Thoracic aorta (tissue), 2 donors: ENCODE measurements at places on chromosomes 5 and 9. TPM values are rescaled to one million over a fixed set of nuclear protein-coding genes. Genes with fewer than 3 reads are reported as not detected.

LHFPL2 gene
- total RNA-seq = 30.1 TPM

TMEM171 gene
- total RNA-seq = not detected

DMRT3 gene
- not detected for total RNA-seq

TARS1 gene
- 74.1 TPM for total RNA-seq

SLC6A3 gene
- total RNA-seq = not detected

ELAVL2 gene
- total RNA-seq = not detected

ZNF454 gene
- total RNA-seq = 2.2 TPM

POLR1E gene
- 15.0 TPM for total RNA-seq

TBCA gene
- 70.0 TPM for total RNA-seq

INSL6 gene
- not detected for total RNA-seq

CARD6 gene
- 21.6 TPM for total RNA-seq

SHROOM1 gene
- total RNA-seq = 15.4 TPM

WWC1 gene
- total RNA-seq = not detected

GRCh38 chr5:63164838-63165535, 586.4 kb downstream of the LRRC70 start:
- DNase-seq = no peak

DNA sequence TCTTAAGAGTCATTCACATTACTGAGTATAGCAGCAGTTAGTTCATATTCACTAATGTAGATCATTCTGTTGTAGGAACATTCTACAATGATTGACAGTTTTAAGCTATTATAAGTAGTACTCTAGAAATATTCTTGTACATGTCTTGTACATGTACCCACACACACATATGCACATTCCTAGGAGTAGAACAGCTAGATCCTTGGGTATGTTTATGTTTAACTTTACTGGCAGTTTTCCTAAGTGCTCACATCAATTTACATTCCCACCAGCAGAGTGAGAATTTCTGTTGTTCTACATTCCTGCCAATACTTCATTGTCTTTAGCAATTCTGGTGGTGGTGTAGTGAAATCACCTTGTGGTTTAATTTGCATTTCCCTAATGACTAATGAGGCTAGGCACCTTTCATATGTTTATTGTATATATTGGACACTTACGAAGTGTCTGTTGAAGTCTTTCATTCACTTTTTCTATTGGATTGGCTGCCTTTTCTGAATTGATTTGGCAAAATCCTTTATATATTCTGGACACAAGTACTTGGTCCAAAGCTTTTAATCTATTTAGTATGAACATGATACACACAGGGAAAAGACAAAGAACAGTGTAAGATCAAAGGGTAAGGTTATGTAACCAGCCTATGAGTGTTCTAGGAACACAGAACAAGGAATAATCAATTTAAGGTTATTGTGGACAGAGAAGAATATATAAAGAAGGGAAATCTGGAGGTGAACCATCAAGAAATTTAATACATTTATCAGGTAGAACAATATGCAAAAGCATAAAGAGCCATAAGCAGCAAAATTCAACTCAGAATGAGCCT, 95.6 kb downstream of the MLLT3 start:
- no peak for DNase-seq

GRCh38 chr5:100165309-100165708, 369.9 kb upstream of the FAM174A start:
- no peak for DNase-seq

DNA sequence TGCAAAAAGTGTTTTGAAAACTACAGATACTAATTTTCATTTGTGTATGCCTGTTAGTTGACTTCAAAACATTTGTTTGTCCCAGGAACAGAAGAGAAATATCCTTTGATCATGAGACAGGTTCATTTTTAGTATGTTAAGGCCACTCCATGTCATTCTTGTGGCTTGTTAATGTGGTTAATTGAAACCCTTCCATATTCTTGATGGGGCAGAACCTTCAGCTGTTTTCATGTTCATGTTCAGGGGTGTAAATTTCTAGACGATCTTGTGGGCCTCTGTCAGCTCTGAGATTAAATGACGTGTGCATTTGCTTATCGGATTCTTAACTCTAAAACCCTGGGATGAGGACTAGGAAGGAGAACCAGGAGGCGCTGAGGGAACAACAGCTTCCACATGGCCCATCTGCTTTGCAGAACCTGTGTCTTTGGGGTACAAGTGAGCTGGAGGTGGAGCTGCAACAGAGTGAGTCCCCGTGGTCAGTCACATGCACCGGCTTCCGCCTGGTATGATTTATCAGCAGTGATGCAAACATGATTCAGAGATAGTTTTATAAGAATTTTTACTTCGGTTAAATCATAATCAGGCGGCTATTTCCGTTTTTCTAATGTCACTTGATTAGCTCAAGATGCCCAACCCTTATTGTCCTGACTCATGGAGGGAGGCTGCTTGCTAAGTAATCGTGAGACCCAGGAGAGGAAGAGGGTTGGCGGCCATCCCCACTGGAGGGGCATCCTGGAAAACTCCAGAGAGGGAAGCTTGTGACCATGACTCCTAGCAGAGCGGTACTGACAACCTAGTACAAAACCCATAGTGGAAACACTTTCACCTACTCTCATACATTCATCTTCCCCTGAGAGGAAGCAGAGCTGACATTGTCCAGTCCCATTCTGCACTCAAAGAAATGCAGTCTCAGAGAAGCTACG, 138.4 kb downstream of the C9orf152 start:
- DNase-seq = no peak

GRCh38 chr9:123871781-123872180, 58.1 kb downstream of the DENND1A start:
- no peak for DNase-seq

GRCh38 chr9:135811801-135812200, 95.5 kb downstream of the CAMSAP1 start:
- no peak for DNase-seq

DNA sequence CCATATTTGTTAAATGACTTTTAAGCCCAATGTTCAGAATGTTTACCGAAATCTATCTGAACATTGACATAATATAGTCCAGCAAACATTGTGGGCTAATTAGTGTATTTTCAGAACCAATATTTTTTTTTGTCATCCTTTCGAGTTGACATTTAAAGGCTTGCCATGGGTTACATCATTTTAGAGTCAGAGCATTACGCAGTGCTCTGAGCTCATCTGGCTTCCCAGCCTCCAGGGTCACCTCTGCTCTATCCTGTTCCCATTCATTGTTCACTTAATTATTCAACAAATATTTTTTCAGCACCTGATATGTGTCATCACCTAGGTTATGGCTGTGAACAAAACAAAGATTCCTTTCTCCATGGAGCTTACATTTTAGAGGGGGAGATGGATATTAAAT, 80.2 kb downstream of the SREK1 start:
- DNase-seq = no peak

DNA sequence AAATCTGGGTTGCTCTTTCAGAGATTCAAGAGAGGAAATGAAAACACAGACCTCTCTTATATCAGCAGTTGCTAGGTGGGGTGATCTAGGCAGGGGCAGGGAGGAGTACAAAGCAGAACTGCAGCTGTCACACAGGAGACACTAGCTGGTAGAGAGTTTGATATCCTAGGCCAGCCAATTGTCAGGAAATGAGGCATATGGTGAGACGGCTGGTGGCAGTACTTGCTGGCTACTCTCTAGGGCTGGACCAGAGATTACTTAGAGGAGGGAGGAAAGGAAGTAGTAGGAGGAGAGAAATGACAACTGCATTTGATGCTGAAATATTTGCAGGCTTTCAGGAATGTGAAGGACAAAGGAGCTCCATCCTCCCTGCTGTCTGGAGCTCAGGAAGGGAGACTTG, 113.8 kb downstream of the TRIM32 start:
- no peak for DNase-seq

GRCh38 chr5:179814090-179814489, 6.6 kb upstream of the SQSTM1 start:
- no peak for DNase-seq

GRCh38 chr9:121088576-121088975, 13.8 kb downstream of the CNTRL start:
- DNase-seq = no peak

- DNase-seq = peak; percentile 34
Measured at GRCh38 chr5:33892620-33893137, 889 bp upstream of the ADAMTS12 start.

GRCh38 chr5:10984021-10984715, 223.1 kb upstream of the DAP start:
- DNase-seq = no peak

GRCh38 chr9:109037946-109038715, 24.8 kb upstream of the CTNNAL1 start:
- DNase-seq = no peak

DNA sequence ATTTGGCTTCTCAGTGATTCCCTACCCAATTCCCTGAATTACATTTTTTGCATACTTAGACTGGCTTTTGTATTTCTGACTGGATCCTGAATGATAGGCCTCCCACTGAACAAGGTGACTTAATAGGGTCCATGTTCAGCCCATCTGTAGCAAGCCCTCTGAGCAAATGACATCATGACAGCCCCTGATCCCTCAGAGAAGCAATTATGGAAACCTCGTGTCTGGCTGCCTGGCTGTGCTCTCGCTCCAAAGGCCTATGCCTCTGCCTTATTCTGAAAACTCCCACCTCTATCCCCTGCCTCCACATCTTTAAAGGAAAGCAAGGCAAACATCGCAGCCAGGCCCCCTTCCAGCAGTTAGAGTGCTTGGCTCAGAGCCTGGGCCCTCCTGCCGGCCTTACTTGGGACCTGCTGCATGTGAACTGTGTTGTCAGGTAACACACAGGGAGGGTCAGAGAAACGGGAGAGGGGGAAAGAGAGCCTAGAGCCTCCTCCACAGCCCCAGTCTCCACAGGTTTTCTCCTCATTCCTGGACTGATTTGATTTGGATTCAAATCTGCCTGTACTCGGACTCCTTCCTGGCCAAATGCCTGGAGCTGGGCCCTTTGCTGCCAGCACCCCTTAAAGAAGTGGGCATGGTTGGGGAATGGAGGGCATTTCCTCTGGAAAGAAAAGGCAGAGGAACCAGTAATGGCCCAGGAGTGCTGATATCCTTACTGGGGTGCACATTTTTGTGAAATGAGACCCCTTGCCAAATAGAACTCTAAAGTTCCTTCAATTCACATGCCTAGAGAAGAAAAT, 3.8 kb downstream of the DCANP1 start:
- no peak for DNase-seq

GRCh38 chr5:111743512-111743911, 13.5 kb downstream of the NREP start:
- DNase-seq = no peak

DNA sequence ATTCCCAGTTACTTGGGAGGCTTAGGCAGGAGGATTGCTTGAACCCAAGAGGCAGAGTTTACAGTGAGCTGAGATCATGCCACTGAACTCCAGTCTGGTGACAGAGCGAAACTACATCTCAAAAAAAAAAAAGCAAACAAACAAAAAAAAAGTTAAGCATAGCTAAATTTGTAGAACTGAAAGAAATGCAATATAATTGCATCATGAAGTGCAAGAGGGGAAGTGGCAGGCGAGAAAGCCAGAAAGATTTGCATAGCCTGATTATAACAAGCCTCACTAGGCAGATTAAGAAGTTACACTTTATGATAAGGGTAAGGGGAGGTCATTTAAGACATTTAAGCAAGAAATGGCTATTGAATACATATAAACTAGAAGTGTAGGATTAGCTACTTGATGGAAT, 187.1 kb downstream of the EDIL3 start:
- DNase-seq = no peak

GRCh38 chr5:122915717-122916461, 70.5 kb downstream of the SNX24 start:
- DNase-seq = no peak

- no peak for DNase-seq
Measured at GRCh38 chr9:112063151-112063550, 111.9 kb downstream of the SUSD1 start.

DNA sequence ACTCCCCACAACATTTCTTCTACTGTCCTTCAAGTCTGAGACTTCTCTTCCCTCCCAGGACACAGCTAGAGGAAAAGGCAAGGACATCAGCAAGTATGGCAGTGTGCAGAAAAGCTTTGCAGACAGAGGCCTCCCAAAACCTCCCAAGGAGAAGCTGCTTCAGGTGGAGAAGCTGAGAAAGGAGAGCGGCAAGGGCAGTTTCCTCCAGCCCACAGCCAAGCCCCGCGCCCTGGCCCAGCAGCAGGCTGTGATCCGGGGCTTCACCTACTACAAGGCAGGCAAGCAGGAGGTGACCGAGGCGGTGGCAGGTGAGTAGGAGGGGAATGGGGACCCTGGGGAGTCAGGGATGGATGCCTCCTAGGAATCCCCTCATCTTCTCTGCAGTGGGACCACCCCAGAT, 24.4 kb downstream of the OLFML2A start:
- DNase-seq = no peak

DNA sequence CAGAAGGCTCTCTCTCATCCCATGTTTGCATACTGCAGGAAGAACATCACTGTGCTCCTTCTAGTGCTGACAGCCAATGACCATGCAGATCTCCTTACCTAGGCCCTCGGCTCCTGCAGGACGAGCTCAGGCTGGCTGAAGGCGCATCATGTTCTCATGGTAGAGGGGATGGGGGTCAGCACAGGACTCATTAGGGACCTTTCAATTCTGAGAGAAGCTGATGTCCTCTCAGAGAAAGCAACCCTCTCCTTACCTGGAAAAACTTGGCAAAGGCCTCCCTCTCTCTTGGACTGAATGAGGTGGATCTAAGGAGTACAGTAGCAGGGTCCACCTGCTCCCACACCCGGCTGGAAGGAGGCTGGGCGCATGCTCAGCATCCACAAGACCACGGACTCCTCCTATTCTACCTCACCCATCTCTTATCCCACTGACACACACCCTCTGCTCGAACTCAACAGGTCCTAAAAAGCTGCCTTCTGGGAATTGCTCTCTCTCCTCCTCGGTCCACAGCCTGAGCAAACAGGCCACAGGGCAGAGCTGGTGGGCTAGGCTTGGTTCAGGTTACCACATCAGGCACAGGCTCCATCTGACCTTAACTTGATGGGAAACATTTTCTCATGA, 2.9 kb downstream of the IPPK start:
- no peak for DNase-seq

DNA sequence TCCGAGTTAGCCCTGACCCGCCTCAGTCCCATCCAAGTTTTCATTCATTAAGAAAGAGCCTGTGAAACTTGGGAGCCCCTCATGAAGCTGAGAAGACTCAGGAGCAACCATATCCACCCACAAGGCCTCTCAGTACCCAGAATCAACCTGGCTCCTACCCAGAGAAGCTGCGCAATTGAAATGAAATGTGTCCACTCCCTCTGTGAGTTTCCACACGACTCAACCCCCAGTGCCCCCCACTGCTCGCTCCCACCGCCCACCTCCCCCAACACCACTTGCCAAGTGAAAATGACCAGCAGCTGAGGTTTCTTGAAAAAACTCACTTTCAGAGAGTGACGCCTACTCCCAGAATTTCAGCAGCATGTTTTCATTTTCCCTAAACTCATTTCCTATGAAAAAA, 104.6 kb downstream of the CDK5RAP2 start:
- no peak for DNase-seq

GRCh38 chr5:104186510-104186909, 623.9 kb upstream of the NUDT12 start:
- no peak for DNase-seq

GRCh38 chr5:149219584-149219983, 52.1 kb upstream of the AFAP1L1 start:
- DNase-seq = no peak

GRCh38 chr9:4197548-4197947, 102.3 kb downstream of the GLIS3 start:
- DNase-seq = no peak

GRCh38 chr5:107072967-107073366, 597.8 kb downstream of the EFNA5 start:
- no peak for DNase-seq
